Spinal cord (tissue), 10 donors: ENCODE measurements at places on chromosomes 5 and 9. TPM values are rescaled to one million over a fixed set of nuclear protein-coding genes. Genes with fewer than 3 reads are reported as not detected.

DNA sequence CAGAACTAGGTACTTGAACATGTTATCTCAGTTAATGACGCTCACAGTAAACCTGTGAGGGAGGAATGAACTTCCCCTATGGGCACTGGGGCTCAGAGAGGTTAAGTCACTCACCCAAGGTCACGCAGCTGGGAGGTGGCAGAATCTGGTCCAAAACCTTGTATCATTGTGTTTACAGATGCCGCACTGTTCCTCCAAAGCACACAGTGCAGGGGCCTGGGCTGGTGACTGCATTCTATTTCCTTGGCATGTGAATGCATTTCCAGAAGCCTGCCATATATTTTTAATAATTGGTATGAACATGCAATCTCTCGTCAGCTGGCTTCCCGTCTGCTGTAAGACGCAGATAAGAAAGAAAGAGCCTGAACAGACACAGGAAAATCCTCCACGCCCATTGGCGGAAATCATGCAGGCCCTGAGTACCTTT lies 77.0 kb upstream of the TBC1D2 start:
- DNase-seq: no peak

- DNase-seq: no peak
These were observed 116.6 kb upstream of the ADAMTSL1 start for GRCh38 chr9:18357321-18357720.

DNA sequence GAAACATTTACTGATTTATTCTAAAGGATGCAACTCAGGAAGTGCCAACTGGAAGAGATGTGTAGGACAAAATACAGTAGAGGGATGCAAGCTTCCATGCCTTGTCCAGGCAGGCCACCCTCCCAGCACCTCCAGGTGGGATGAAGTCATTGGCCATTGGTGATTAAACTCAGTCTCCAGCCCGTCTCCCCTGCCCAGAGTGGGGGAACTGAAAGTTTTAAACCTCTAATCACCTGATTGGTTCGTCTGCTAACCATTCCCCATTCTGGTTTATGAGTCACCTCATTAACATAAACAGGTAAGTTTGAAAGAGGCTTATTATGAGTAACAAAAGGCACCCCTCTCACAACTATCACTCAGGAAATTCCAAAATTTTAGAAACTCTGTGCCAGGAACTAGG lies 8.1 kb downstream of the TNFAIP8 start:
- DNase-seq: no peak

DNA sequence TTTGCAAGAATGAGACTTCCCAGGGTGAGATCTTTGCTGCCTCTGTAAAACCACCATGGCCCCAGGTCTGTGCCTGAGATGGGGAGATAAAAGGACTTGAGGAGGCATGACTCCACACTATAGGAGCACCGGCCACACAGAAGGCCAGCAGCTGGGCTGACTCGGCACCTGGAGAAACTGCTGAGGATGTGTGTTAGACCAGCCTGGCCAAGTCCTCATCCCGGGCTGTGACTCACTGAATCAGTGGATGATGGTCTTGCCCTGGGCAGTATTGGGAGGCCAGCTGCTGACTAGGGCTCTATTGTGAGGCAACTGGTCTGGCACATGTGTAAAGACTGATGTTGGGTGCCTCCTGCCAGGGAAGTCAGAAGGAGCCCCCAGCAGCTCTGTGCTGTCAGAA lies 286.2 kb downstream of the ACTL7B start:
- no peak for DNase-seq

ATG10 gene
- 11.8 TPM for total RNA-seq

CER1 gene
- total RNA-seq: 0.79 TPM
